ENCODE measurements at places on chromosomes 2 and 18.

- no peak for DNase-seq
Measured at GRCh38 chr18:45820106-45820745, 5.2 kb upstream of the SIGLEC15 start.

DNA sequence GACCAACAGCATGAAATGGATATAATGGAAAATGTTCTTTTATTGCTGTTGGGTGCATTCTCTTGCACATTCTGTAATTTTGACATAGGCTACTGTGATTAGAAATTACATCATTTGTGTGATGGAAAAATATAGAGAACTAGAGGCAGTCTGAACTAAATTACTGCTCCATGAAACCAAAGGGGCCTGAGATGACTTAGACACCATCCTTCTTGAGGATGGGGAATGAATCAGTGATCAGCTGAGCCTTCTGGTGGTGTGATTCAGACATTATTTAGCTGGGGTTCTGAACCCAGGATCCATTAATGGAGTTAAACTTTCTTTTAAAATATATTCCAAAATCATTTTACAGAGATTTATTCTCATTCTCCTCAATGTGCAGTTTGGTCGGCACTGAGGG is 135.8 kb downstream of the LDLRAD4 start:
- no peak for DNase-seq

GRCh38 chr2:12265646-12266045 is 451.1 kb upstream of the TRIB2 start:
- DNase-seq = no peak

DNA sequence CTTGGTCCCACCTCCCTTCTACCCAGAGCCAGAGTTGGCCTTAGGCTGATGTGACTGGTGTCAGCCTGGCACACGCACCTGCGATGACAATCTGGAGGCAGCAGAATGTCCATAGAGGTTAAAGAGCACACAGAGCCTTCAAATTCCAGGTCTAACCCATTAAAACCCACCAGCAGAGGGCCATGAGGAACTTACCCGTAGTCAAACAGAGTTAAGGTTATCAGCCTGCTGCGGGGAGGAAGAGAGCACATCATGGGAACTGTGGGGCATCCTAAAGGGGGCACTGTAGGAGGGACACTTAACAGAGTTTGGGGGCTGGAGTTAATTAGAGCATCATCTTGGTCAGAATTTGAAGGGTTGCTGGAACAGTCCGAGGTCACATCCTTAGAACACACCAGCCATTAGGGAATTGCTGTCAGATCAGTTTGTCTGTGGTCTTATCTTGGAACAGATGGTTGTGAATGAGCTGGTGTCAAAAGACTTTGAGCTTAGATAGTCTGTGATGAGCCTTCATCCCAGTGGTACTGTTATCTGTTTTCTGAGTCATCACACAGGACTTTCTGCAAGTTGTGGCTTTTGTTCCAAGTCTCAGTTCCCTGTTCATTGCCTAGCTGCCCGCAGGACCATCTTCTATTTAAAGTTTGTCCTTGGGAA is 248.6 kb downstream of the LOXHD1 start:
- no peak for DNase-seq

DNA sequence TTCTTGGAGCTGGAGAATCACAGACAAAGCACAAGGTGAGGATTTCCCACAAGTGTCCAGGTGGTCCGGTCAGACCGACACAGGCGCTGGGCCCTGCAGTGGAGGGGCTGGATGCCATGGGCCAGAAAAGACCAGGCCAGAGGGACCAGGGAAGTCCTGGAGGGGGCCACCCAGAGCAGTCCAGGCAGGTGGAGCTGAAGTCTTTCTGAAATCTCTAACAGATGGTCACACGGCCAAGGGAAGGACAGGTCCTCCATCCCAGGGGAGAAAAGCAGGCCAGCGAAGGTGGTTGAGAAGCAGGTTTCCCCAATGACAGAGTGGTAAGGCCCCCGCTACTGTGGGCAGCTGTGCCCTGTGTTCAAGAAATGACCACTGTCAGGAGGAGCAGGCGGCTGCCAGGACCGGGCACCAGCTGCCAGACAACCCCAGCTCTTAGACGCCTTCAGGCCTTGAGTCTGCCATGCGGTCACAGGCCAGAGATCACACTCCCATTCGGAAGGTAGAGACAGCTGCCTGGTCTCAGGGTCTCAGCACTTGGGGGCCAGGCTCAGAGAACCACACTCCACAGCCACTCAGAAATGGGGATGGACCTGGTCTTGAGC is 25.9 kb downstream of the HS1BP3 start:
- no peak for DNase-seq

DNA sequence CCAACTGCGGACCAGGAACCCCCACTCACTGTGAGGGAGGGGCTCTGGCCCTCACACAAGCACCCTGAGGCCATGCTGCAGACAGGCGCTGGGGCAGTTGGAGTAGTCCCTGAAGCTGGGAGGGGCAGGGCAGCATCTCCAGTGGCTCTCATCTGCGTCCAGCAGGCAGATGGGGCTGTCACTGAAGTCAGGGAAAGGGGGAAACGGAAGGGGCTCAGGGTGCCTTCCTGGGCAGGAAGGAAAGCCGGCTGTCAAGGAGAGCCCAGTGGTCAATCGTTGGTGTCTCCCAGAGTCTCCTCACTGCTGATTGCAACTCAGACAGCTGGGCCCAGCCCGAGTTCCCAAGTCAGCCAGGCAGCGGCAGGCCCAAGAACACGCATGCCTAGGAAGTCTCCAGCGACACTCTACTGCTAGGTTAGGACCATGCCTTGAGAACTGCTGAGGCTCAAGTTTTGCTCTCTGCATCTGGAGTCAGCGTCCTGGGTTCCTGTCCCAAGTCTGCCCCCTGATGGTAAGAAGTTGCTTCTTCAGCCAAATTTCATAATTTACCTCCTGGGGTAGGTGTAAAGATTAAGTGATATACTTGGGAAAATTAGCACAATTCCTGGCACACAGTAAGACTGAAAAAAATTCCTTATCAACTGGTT is 27.4 kb upstream of the NMUR1 start:
- DNase-seq = peak; percentile 51

- DNase-seq = no peak
Measured at GRCh38 chr2:151357359-151357758, at the start of gene TNFAIP6. TSS of gene TNFAIP6 (plus strand) at chr2:151357592. CDS start at chr2:151357667, 75 bp downstream.

DNA sequence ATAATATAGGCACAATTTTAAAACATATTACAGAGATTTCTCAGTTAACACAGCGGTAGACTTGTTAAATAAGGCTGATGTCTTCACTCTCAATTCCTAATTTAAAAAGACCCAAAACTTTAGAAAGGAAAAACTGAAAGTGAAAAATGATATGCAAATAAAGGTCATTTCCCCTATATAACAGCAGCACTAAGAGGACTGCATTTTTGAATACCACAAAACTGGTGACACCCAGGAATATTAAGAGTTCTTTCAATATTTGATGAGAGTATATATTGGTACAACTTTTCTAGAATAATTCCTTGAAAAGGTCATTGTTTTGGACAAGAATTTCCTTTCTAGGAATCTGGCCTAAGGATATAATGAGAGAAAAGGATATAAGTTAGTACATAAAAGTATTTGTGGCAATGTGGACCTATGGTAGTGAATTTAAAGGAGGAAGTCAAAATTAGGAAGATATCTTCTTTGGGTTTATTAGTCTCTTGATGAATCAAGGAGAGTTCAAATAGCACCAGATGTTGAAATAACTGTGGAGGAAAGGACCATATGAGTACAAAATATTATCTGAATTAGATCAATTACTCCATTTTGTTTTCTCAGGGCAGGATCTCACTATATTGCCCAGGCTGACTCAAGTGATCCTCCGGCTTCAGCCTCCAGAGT is 70.3 kb downstream of the TMEM237 start:
- no peak for DNase-seq

DNA sequence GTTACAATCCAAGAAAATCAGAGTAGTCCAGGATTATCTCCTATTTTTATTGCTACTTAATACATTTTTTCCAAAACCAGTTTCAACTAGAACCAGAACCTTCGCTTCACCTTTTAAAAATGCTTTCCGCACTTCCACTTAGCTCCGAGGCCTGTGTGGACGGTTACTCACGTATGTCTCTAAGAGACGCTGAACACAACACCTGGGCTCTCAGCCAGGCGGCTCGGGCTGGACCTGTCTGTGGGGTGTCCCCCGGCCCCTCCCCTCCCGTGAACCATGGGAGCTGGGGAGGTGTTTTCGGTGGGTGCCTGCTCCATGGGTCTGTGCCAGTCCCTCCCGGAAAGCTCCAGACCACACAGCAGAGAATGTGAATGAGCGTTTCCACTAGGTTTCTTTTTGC is 223.8 kb downstream of the GLI2 start:
- DNase-seq = no peak

- no peak for DNase-seq
Measured at GRCh38 chr2:208363485-208363884, 43.1 kb upstream of the PTH2R start.

GRCh38 chr2:7265286-7265685 is 348.1 kb downstream of the RNF144A start:
- DNase-seq = no peak

DNA sequence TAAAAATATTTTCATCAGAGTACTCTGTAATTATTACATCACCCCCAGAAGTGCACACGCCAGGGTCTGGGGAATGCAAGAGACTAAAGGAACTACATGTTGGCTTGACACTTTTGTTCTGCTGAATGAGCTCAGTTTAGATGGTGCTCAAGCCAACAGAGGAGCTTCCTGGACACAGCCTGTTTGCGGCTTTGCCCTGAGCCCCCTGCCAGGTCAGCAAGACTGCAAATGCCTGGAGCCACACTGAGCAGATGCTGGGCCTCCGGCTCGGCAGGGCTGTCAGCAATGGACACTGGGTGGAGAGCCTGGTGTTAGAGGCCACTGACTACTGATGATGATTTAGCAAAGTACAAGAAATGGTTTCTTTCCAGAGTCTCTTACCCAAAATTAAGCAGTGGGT is 31.9 kb downstream of the PTPN18 start:
- no peak for DNase-seq

GRCh38 chr2:202032846-202033316 is 774 bp upstream of the FZD7 start:
- no peak for DNase-seq

DNA sequence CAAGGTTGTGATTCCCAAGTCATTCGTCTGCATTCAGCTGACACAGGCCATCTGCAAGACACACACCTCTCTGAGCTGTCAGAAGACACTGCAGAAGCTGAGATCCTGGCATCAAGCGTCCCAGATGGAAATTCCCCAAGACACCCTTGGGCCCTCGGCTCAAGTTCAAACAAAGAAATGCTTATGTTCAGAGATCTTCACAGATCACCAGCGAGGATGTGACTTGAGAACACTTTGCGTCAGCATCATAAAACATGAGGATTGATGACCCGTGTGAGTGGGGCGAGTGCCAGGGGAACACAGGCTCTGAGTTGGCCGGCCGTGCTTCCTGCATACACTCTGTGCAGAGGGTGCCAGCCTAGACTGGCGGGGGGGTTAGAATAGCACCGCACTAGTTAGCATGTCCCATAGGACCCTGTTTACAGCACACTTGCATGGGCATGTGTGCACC is 36.8 kb downstream of the KCNIP3 start:
- no peak for DNase-seq

DNA sequence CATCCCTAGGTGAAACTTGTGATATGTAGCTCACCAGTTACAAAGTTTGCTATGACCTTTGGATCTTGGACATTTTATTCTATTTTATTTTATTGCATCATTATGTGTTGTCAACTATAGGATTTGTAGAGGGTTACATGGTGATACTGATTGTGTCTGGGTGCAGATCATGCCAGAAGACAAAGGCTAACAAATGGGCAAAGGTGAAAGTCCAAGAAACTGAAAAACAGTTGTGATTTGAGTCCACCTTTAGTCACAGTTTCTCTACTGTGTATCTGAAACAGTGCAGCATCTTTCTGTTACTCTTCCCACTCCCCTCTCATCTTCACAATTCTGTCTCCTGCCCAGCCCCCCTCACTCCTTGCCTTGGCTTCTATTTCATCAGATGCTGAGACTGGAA is 111.9 kb upstream of the LYPD6 start:
- no peak for DNase-seq

DNA sequence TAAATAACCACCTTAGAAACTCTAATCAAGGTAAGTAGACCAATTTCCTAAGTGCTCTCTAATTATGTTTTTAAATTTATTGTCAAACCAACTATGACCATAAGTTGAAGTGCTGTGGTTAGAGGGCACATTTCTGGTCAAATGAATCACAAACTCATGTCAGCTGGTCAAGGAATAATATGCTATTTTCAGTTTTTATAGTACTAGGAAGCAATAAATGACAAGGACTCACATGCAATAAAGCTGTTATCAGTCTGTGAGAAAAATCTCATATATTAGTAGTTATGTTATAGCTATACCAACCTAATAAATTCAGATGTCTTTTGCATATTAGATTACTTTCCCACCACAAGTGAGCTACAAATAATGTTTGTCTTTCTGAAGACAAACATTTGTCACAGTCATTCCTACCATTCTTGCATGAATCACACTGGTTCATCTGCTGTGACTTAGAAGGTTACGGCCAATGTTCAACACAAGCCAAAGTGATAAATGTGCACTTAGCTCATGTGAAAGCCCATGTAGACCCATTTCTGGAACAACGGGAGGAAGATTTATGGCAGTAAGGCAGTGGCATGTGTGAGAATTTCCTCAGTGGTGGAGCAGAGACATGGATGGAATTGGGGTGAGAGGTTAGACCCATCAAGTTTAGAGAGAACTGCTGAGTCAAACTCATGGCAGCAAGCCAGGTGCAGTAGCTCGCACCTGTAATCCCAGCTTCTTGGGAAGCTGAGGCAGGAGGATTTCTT is 27.4 kb upstream of the CCNYL1 start:
- DNase-seq = no peak

GRCh38 chr2:46318579-46319460 is 21.6 kb downstream of the EPAS1 start:
- DNase-seq = no peak

DNA sequence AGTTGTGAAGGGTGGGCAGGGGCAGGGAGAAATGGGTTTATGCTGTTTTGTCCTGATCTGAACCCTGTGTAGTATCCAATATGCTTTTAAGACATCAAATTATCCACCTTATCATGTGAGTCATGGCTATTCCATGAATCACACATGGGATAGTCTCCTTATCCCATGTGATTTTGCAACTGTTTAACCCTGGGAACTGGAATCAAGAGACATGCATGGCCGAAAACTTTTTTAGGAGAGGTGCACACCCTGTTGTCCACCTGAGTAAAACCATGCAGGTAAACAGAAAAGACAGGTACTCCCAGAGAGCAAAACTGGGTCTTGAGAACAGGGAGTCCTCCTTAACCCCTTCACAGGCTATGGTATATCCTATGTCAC is 490.6 kb upstream of the HS6ST1 start:
- DNase-seq = no peak

Data from activated naive CD8-positive, alpha-beta T cell treated with anti-CD3 and anti-CD28 coated beads, Interleukin-2, amount 10 ng/mL, durations not matched to agents 7 days and 5 days (primary cell).